Frontal cortex (tissue), 4 donors: ENCODE measurements at places on chromosomes 7 and 10.

DNA sequence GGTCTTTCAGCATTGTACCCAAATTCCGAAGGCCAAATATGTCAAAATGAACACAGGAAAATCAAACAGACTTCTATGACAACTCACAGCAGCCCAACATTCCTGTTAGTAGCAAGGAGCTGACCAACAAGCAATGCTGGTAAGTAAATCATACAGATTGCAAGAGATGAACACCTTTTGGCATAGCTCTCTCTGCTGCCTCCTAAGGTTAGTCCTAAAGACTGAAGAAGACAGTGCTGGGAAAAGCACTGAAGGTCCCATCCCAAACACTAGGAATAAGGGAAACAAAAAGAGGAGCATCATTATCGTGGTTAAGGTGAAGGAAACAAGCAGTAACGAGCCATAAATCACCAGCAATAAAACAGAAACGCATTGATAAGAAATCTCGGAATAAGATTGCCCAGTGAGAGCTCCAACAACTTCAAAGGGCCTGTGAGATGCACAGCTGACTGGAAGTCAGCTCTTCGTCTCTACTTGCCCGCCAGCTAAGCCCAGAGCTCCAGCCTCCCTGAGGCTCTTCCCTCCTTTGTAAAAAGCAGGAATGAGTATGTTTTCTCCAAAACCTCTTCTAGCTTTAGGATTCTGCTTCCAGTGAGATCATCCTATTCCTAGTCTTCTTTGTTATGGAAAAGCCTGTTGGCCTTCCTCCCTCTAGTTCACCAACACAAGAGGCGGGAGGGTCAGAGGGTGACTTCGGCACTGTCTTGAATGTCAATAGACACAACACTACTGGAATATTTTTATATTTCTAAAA, 15.3 kb downstream of the NUDT5 start:
- no peak for DNase-seq

DNA sequence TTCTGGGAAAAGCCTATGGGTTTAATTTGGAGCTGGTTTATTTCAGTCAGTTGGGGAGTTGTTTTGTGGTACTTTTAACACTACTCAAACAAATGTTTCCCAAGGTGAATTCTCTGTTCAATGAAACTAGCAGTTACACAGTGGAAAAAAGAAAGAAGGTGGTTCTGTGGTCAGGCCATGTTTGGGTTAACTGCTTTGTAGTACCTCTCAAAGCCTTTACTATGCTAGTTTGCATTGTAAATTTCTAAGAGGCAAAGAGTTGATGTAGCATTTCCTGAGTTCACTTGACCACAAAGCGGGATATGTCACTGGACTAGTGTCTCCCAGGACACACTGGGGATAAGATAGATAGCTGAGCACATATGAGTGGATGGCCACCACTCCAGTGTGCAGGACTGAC, 145.4 kb downstream of the KIF20B start:
- DNase-seq: no peak

DNA sequence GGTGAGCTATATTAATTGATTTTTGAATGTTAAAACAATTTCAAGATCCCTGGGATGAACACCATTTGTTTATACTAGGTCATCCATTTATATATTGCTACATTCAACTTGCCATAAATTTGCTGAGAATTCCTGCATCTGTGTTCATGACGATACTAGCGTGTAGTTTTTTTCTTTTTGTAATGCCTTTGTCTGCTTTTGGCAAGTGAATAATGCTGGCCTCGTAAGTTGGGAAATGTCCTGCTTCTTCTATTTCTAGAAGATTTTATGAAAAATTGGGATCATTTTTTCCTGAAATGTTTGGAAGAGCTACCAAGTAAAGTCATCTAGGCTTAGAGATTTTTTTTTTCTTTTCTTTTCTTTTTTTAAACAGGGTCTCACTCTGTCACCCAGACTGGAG, 12.9 kb upstream of the MEST start:
- DNase-seq: no peak

DNA sequence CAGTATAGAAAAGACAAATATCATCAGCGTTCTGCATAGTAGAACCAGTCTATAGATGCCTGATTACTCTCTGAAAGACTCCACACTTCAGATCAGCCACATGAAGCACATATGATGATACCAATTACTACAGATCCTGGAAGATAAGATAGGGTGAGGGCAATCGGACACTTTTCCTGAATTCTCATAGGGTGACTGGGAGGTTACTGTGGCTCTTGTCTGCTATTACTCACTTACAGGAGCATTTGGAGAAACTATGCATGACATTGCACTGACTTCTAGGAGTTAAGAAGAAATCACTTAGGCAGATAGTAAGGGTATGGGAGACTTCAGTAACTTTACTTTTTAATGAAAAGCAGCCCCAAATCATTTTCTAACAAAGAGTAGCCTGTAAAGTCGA, 1140.9 kb downstream of the XPNPEP1 start:
- no peak for DNase-seq

- DNase-seq: no peak
Observed at GRCh38 chr7:121343302-121343701, 14.5 kb downstream of the WNT16 start.

DNA sequence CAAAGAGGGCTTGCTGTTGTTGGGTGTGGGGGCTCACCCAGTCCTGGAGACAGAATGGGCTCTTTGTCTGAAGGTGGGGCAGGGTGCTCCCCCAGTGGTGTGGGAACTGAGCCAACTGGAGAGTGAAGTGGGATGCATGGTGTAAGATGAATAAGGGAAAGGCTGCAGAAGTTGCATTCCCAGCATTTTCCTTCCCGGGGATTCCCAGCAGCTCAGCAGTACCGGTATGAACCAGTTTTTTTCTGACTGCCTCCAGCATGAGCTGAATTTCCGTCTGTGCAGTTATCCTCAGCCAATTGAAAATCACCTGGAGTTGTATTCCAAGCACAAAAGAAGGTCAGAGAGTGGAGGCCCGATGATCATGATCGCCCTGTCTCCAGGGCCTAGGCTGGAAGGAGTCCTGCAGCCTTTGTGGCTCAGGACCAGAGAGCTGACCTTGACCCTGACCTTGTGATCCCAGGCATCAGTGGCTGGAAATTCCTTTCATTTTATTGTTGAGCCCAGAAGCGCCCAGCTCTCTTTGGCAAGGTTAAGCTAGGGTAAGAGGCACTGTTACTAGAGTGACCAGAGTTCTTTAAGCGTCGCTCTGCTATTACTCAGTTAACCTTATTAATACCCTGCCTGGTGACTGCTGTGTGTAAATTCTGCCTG, 33.4 kb downstream of the OGDH start:
- peak; percentile 25 for DNase-seq

DNA sequence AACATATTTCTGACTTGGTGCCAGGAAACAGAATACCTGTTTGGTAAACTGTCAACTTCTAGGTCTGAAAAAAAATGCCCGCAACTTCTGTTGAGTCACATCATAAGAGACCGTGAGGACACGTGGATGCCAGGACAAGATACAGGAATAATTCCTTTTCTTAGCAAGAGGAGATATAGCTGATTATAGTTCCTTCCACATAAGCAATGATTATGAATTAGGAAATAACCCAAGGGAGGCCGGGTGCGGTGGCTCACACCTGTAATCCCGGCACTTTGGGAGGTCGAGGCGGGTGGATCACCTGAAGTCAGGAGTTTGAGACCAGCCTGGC, 75.2 kb downstream of the CDC123 start:
- no peak for DNase-seq

DNA sequence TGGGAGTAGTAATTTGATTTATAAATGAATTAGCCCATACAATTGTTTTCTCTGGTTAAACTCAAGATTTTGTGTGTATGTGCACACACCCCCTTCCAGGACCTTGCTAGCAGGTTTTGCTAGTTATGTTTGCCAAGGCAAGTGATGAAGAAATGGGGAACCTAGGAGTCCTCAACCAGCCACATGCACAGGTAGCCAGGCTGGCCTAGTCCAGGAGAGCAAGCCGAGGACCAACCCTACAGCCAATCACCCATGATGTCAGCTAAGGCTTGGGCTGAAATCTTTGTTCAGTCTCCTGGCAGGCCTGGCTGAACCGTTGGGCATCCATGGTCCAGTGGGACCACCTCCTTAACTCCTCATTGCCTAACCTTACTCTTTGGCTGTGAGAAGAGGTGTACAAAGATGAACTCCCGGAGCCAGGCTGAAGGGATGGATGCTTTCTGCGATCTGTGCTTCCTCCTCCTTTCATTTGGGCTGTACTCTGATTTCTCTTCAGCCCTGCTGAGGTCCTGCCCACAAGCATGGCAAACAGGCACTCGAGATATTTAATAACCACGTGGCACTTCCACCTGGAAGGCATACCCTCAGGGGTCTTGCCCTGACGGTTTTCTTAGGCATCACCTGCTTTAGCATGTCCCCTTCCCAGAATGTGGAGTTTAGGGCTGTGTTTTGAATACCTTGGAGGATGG, 22.1 kb downstream of the HNRNPA2B1 start:
- no peak for DNase-seq

DNA sequence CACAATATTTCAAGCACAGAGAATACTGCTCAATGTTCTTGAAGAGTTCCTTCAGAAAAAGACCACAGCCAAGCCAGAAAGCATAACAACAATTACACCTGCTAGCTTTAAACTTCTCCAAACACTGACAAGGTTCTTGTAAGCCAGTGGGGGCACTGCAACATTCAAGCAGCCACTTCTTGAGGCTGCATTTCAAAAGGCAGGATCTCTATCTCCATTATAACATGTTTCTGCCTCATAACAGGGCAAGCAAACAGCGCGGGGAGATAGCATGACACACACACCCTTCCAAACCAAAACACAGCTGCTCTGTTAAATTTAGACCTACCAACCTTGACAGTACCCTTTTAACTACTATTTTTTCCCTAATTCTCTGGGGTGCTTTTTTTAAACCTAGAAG, 30.8 kb downstream of the CHCHD3 start:
- DNase-seq: no peak

DNA sequence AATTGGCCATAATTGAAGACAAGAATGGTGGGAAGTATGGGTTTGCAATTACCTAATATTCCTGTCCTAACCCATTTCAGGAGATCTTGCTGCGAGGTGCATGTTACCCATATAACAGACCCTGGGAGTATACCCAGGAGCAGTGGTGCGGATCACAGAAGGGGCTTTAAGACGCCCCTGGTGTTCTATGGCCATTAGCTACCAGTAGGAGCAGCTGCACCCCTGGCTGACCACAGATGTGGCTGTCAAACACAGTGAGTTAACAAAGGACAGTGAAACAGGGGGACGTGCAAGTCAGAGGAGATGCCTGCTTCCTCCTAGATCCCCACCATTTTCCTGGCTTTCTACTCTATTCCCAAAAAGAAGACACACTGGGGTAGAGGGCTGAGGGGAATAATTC, 25.2 kb downstream of the AOC1 start:
- no peak for DNase-seq

- no peak for DNase-seq
Observed at GRCh38 chr7:50723173-50723572, 59.5 kb downstream of the GRB10 start.

DNA sequence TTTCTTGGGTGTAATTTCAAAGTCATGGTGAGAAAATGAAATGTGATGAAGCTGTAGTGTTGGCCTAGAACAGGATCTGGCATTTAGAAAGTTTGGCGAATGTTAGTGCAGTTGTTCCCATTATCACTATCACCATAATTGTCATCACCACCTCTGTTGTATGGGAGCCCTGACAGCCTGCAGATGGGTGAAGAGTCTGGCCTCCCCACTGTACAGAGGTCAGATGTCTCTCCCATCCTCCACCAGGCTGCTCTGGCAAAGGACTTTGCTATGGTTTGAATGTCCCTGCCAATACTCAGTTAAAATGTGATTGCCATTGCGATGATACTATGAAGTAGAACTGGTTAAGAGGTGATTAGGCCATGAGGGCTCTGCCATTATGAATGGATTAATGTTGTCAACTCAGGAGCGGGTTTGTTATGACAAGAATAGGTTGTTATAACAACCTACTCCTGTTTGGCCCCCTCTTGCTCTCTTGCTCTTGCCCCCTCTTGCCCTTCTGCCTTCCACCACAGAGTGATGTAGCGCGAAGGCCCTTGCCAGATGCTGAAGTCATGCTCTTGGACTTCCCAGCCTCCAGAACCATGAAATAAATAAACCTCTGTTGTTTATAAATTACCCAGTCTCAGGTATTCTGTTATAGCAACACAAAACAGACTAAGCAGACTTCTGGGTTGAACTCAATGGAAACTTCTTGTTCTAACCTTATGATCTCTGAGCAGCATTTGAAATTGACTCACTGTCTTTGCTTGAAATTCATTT, 90.0 kb downstream of the GRK5 start:
- DNase-seq: no peak

DNA sequence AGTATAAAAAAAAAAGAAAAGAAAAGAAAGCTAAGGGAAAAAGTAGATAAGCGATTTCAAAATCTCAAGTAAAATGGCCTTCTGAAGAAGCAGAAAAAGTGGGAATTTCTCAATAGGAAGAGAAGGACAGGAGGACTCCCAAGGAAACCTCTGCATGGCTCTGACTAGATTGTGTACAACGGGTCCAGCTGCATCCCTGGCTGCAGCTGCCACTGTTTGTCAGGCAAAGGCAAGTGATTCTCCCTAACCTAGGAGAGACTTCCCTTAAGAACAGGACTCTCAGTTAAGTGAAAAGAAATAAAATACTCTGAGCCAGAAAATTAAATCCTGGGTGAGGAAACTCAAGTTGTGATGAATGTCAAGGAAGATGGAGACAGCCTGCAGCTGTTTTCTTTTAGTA, 298.6 kb upstream of the KIAA1217 start:
- no peak for DNase-seq

DNA sequence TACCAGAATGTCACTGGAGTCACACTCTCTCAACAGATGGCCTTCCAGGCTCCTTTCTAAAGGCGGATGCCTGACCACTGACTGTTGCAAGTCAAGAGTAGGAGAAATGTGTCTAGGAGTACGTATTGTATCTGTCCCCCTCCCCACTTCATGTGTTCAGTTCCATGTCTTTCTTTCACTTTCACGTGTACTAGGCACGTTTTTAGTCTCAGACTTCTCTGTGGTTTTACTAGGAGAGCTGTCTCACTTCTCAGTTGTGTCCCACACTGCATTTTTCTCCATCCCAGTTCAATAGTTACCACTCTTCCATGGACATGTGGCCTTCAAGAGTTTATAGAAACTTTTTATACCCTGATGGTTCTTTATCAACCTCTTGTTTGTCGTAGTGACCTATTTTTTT, 893.0 kb downstream of the NRG3 start:
- no peak for DNase-seq

GRCh38 chr10:48456361-48456804, 148.5 kb downstream of the ARHGAP22 start:
- peak; percentile 76 for DNase-seq

DNA sequence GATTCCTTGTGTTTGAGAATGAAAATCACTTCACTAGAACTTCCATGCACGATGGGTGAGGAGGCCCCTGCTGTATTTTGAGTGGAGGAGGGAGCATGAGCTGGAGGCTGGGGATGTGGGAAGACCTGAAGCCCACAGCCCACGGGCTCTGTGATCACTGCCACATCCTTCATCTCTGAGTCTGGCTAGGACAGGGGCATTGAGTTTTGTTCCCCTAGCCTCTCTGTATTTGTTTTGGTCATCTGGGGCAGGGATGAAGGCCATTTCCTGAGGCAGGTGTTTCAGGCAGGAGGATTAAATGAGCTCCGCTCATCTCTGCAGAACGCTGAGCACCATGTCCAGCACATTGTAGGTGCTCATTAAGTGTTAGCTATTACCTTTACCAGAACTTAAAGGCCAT, 293.6 kb downstream of the GLRX3 start:
- DNase-seq: no peak
